Activated CD4-positive, alpha-beta T cell treated with anti-CD3 and anti-CD28 coated beads, Interleukin-10, Interleukin-2, amounts not matched to agents 100 ng/mL and 50 ng/mL, durations not matched to agents 16 hours and 8 hours (primary cell): ENCODE measurements at places on chromosomes 3 and 15.

DNA sequence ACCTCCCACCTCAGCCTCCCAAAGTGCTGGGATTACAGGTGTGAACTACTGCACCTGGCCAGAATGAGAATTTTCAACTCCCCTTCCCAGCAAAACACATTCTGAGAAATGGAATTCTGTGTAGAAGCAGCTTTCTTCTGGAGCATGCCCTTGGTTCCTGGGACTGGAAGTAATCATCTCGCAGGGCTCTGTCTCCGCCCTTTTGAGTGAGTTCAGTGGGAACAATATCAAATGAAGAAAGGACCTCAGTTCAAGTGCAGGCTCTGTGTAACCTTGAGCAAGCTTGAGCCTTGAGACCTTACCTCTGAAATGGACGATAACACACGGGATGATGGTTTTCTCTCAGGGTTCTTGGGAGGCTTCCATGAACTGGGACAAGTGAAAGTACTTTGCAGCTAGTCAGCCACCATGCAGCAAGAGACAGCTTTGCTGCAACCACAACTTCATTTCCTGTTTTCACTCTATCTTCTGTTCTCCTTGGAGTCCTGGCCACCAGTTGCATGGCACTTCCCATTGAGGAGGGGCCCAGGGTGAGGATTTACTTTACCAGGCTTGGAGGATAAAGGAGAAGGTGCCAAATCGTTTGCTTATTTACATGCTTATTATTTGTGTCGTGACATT lies 35.7 kb upstream of the IGF1R start:
- DNase-seq = no peak

DNA sequence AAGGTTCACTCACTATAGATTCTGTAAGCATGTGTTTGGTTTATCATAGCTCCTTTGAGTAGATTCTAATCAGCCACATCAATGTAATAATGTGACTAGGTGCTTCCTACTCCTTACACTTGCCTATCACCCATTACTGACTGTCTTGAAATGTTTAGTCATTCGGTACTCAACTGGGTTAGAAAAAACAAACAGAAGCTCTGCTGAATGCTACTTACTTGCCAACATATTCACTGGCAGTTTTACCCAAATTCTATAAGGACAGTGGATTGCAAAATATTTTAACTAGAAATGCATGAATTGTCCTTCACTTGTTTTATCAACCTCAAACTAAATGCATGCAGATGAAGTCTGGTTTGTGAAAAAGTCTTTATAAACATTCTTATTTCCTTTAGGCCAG lies 352.1 kb upstream of the ALCAM start:
- DNase-seq = no peak

- no peak for DNase-seq
Observed at GRCh38 chr3:141280086-141280485, 48.5 kb downstream of the PXYLP1 start.

- no peak for DNase-seq
Observed at GRCh38 chr3:43923104-43923882, 232.6 kb downstream of the ABHD5 start.

DNA sequence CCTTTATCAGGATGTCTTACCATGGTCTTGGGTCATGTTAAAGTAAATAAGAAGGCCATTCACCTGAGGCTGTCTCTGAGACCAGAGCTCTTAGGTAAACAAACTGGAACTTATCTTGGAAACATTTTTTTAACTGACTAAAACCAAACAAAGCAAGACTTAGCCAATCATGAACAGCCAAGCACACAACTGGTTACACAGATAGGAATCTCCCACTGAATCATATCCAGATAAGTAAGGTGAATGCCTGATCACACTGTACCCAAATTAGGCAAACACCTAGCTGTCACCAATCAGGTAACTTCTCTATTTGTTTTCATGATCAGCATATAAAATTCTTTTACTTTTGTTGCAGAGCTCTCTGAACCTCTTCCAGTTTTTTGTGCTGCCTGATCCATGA lies 205.4 kb downstream of the CNTN3 start:
- no peak for DNase-seq

GRCh38 chr15:88419830-88420229 lies 47.4 kb downstream of the MRPL46 start:
- DNase-seq = peak; percentile 80

DNA sequence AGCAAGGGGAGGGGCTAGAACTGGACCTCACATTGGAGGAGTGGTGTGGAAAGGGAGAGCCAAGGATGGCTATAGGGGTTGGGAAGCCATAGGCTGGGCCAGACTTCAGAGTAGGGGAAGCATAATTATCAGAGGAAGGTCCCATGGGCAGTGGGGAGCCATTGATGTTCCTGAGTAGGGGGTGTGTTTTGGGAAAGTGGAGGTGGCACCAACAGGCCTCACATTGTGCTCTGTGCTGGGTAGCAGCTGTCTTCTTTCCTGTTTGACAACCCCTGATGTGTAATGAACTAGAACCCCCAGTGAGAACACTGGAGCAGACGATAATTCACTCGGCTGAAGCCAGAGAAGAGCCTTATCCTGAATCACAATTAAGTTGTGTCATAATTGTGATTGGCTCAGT lies 41.2 kb downstream of the SLC6A11 start:
- no peak for DNase-seq

GRCh38 chr3:72112435-72112834 lies 327.5 kb upstream of the PROK2 start:
- no peak for DNase-seq

DNA sequence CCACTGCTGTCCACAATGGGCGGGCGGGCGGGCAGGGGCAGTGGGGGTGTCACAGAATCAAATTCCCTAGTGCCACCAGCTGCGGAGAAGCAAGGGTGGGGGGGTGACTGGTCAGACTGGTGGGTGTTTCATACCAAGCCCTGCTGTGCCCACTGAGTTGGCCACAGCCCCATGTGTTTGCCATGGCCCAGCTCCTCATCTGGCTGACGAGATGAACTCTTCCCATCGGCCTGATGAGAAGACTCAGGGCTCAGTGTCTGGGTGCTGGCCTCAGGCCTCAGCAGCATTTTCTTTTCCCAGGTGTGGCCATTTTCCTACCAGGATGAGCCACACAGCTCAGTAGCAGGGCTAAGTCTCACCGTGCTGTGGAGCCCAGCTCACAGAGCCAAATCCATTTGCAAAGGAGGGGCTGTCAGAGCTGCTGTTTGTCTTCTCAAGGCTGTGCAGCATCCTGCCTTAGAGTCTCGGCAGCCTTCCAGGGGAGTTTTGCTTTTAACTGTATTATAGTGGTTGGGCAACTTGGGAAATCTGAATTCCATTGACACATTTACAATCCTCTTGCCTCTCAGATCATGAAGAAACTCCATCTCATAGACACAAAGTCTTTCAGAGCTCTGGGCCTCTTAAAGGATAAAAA lies 176.8 kb downstream of the ABHD5 start:
- no peak for DNase-seq

DNA sequence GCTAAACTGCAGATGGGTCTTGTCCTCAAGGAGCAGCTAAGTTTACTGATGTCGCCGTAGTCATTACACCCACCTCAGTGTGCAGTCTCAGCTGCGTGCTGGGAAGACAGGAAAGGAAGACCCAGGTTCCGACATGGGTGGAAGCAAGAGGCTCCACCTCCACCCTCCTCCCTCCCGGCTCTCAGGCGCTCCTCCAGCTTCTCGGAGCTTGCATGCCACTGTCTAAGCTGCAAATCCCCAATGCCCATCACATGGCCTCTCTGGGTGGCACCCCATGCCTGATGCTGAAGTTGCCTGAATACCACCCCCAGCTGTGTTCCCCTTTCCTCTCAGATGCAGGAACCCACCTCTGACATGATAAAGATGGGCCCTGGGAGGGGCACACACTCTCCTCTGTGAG lies 58.5 kb downstream of the MGLL start:
- DNase-seq = no peak

- DNase-seq = no peak
Observed at GRCh38 chr3:108516881-108517280, 6.5 kb upstream of the MYH15 start.
